ENCODE measurements at places on chromosomes 2 and 18.

DNA sequence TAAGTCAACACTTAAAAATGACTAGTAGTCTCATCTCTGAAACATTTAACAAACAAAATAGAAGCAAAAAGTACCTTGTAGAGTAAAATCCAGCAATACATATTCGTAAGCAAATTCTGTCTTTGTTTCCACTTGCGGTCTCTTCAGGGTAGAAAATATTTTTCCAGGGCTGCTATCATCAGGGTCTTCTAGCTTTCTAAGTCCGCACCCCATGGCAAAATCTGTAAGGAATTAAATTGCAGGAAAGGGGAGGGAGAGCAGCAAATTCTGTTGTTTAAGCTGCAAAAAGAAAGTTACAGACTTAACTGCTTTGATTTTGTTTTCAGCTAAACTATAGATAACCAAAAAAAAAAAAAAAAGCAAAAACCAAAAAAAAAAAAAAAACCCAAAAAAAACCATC lies at the start of gene RFTN2:
Gene RFTN2 (minus strand): TSS at position 342 of the 400 bp plus-strand sequence. CDS start 129 bp downstream, at position 213.
- DNase-seq, result no peak

DNA sequence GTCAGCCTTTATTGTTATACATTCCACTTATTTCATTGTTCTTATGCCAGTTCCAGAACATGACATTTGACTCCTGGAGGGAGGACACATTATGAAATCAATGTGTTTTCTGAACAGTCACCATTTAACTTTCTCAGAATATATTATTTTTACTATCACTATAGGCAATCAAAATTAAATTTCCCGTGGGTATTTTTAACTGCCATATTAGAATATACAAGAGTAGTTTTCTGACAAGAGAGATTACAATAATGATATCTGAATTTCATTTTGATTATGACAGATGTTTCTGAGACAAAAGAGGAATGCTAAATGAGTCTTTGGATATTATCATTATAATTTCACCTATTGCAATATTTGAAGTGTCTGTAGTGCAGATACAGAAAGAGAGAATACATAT lies 64.4 kb upstream of the FSIP2 start:
- no peak for DNase-seq

- no peak for DNase-seq
These were observed 32.3 kb upstream of the XDH start for GRCh38 chr2:31446848-31447247.

DNA sequence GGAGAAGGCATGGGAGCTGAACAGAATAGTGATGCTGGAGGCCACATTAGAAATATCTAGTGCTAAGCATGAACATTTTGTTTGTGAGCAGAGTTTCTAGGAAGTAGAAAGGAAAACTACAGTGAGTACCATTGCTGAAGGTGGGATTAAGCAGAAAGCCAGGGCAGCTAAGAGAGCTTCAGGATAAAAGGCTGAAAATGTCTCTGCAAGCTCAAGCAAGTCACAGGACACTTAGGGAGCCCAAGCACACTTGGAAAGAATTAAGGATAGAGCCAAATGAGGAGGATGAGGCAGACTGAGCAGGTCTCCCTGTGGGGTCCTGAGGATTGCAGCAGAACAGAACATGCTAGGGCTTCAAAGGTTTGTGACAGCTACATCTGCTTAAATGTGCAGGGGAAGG lies 80.6 kb upstream of the LYPD1 start:
- DNase-seq, result no peak

GRCh38 chr18:58175786-58176176 lies 131.8 kb downstream of the NEDD4L start:
- DNase-seq, result peak; percentile 23

DNA sequence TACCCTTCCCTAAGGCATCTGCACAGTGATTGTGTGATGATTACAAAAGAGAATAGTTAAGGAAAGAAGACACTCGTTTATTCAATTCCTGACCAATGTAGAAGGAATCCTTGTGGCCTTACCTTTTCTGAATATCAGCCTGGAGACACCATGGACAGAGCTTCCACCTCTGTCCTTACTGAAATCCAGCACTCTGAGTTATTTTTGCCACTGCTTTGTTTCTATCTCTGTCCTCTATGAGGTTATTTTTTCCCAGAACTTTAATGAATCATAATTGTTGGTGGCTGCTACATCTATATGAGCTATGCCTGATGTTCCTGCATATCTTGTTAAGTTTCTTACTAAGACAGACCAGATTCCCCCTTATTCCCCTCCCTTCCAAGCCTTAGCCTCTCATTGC lies 275.1 kb downstream of the SETBP1 start:
- no peak for DNase-seq

- no peak for DNase-seq
These were observed 1103.2 kb upstream of the ZEB2 start for GRCh38 chr2:145623136-145623535.

All from right atrium auricular region (tissue), 2 donors.